ENCODE measurements at places on chromosomes 12 and 14.

DNA sequence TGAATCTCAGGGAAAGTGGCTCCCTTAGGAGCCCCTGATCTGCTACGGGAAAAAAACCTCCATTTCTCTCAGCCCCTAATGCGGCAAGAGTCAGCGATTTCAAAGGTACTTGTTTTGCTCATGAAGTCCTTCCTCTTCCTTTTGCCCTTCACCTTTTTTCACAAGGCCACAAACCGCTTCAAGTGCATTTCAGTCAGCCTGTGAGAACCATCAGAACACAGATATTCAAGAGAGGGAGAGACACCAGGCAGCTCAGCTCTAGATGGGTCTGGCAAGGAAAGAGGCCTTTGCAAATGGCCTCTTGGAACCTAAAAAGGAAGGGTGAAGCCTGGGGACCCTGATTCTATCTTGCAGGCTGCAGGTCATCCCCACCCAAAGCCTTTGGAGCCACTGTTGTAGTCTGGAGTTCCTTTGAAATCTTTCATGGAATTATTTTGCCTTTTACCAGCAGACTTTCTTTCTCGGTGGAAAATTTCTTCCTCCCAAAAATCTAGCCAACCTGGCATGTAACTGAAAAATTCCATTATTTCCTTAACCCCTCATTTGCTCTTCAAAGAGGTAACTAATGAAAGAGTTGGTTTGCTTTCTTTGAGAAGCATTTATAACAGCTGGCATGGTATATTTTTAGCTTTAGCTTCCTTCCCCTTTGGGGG is 145.0 kb downstream of the SAMD4A start:
- no peak for DNase-seq

DNA sequence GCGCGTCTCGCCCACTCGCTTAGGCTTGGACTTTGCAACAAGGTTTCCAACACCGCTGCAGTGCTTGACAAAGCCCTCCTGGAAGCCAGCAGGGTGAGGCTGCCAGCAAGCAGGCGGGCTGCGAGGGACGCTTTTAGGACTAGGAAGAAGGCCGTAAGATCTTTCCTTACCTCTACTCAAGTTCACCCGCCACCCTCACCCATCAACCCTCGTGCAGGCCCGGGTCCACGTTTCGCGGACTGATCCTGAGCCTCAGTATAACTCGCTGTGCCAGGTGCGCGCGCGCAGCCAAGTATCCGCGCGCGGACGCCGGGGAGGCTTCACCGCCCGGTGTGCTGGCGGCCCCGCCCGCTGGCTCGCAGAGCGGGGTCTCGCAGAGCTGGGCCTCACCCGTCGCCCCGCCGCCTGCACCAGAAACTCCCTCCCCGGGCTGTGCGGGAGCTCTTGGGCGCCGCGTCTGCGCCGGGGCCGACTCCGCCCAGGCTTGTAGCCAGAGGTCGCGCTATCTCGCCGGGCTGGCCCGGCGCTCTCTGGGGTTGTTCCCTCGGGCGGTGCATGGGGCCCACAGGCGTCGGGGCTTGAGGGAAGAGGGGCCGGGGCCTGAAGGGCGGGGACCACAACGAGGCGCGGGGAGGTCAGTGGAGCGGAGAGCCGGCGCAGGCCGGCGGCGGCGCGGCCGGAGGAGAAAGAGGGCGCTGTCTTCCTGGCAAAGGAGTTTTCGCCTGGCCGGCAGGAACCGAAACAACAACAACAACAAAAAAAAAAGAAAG is 7.6 kb upstream of the SIX1 start:
- peak; percentile 64 for DNase-seq

- DNase-seq: no peak
Observed at GRCh38 chr14:71665781-71666180, 266.4 kb upstream of the RGS6 start.

GRCh38 chr12:89236748-89237383 is 115.4 kb downstream of the DUSP6 start:
- no peak for DNase-seq

DNA sequence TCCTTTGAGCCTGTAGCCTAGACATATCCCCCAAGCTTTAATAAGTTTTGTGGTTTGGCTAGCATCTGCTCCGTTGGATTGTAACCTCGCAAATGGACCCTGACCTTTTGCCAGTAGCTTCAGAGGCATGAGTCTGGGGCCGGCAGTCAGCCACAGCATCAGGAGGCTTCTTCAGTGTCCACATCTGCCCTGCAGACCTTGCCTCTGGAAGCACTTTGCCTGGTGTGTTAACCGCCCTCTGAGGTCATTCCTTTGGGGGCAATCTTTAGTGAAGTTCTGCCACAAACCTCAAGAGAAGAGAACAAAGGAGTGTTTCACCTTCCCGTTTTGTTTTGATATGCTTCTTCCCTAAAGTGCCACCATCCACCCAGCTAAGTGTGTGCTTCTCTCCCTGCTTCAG is 71.4 kb downstream of the GNS start:
- DNase-seq: peak; percentile 16

DNA sequence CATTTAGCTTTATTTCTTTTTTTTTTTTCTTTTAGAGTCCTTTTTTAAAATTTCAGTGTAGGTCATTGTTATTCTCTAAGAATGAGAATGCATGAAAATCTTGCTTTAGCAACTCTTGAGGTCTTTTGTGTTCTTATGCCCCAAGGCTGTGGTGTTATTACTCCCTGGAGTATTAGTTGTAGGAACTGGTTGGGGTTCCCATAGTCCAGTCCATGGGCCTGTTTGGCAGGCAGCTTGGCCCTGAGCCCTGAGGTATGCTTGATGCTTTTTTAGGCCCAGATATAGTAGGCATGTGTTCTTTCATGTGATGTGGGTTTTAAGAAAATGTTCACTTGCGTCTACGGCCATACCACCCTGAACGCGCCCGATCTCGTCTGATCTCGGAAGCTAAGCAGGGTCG is 1.6 kb downstream of the FAM234B start:
- DNase-seq: no peak

- no peak for DNase-seq
Observed at GRCh38 chr12:114729731-114730130, 45.8 kb upstream of the TBX3 start.

DNA sequence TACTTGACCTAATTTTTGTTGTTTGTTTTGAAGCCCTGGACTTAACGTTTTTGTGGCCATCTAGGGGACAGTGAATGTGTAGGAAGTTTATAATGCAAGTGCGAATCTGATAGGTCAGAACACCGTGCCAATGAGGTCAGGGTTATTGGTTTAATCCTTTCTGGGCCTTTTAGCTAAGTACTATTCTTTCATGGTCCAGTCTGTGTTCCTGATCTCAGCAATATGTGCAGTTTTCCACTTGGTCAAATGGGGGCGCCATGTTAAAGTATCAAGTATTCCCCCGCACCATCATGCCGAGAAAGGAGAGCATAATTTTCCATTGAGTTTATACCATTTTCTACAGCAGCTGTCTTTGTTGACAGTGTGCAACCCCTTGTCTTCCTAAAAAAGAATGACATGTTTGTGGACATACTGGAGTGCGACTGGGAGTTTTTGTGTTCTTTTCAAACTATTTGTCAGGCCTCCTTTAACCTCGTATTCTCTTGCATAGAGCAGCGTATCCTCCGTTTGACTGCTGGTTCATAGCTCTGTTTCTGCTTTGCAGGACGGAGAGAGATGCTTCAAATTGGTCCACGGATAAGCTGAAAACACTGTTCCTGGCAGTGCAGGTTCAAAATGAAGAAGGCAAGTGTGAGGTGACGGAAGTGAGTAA is 1.3 kb downstream of the AHSA1 start:
- peak; percentile 63 for DNase-seq

GRCh38 chr12:111150360-111150759 is 218.5 kb downstream of the PHETA1 start:
- no peak for DNase-seq

DNA sequence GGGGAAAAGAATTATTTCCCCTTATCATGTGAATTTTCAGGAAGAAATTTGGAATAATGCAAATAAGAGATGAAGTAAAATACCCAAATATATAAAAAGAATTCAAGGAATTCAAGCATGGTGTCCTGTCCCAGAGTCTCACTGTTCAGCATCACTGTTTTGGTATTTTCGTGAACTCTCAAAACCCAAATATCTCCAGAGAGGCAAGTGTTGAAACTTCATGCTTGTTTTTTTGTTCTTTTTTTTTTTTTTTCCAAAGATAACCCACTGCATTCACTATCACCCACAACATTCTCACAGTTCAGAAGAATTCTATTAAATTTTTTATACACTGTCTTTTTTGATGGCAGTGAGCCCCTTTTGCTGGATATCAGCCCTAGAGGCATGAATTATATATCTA is 354.9 kb downstream of the DIO2 start:
- no peak for DNase-seq

- no peak for DNase-seq
Observed at GRCh38 chr12:93846936-93847516, 169.9 kb downstream of the CRADD start.

GRCh38 chr12:117134721-117135120 is 35.5 kb upstream of the TESC start:
- DNase-seq: no peak

DNA sequence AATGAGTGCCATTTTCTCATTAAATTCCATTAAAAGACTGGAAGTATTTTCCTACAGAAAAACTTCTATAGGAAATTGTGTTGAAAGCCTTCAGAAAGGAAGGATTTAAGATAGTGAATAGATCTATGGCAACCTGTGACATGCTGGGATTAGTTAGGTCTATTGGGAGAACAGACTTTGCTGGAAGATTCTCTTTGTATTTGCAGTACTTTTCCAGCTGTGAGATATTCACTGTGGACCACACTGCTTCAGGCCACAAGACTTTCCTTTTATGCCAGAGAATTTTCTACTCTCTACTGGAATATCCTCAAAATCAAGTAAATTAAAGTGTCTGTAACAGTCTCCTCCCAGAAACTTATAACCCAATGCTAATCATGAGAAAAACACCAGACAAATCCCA is 136.2 kb downstream of the MYRFL start:
- DNase-seq: no peak

All from SW480 (cell line).